Substantia nigra (tissue), 51 donors: ENCODE measurements at places on chromosomes 7 and 10.

DNA sequence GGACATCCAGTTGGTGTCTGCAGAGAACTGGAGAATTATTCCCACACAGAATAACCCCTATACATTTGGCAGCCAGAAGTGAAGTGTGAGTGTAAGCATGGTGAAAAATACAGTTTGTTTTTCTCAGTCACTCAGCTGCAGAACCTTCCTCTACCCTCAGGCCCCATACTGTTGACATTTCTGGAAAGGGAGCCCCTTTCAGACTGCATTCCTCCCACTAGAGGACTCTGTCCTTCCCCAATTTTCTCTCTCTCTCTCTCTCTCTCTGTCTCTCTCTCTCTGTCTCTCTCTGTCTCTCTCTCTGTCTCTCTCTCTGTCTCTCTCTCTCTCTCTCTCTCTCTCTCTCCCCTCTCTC is 86.8 kb upstream of the STEAP1B start:
- DNase-seq, result no peak

DNA sequence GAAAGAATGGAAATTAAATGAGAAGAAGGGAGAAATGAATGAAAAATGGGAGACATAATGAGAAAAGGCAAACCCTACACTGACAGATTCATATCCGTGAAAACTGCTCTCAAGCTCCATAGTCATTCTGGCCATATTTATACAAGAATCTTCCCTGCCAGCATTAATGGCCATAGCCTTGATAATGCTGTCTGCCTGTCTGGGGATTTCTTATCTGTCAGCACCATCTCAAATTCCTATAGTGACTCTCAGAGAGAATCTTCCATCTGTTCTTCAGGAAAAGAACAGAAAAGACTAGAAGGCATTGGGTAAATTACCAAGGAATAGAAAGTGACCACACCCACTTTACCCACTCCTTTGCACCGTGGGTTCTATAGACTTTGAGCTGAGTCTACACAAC is 295.9 kb downstream of the PLXNA4 start:
- no peak for DNase-seq

DNA sequence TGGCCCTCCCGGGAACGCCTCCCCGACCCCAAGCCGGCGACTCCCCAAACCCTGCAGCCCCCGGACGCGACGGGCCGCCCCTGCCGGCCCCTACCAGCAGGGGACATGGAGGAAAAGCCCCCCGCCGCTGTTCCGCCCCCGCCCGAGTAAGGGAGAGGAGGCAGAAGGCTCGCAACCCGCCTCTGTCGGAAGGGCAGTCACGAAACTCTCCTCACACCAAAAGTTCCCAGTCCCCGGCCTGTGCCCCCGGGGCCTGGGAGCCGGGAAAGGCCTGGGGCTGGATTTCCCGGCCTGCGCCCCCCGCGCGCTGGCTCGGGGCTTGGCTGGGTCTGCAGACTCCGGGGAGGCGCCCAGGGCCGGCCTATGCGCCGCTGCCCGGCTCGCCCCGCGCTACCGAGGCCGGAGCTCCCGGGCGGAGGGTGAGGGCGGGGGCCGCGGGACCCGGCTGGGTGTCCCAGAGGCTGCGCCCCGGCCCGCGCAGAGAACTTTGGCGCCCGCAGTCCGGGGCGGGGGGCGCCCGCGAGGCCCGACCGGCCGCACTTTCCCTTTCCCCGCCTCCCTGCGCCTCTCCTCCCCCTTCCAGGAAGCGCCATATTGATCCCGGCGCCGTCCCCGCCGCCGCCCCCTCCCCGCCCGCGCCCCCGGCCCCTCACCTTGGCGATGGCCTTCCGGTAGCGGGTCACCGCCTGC is 728 bp downstream of the PARD3 start:
- DNase-seq, result peak; percentile 9

GRCh38 chr10:114181971-114182370 is 2.8 kb downstream of the TDRD1 start:
- DNase-seq, result no peak

DNA sequence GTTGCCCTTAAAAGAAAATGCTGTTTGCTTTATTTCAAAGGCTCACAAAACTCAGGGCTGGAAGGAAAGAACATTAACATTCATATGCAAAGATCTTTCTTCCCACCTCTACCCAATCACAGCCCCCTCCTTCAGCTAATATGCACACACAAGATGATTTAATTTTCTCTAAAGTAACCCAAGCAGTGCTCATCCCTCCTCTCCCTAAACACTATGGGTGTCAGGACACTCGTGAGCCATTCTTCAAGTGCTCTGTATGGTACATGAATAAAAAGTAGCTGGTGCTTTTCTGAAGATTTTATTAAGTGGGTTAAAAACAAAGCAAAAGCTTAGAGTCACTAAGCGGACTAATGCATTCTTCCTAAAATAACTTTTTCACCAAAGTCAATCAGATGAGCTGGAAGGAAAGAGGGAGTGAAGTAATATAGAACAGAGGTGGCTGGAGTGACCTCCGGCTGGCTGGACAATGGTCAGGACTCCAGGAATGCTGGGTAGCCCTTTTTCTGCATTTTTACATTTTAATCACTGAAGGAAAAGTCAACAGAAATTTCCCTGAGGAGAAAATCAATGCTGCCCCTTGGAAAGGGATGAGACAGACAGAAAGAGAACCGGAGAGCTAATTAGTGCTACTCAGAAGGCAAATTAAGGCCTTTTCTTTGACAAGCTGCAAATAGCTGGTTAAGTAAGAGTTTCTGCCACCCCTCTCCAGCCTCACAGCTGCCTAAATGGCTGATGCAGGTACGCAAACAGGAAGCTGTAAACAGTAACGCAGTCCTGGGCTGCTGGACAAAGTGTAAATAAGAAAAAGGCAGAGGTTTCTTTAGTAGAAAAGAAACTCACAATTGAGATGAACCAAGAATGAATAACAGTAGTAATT is 6.6 kb downstream of the DGKI start:
- DNase-seq, result no peak

DNA sequence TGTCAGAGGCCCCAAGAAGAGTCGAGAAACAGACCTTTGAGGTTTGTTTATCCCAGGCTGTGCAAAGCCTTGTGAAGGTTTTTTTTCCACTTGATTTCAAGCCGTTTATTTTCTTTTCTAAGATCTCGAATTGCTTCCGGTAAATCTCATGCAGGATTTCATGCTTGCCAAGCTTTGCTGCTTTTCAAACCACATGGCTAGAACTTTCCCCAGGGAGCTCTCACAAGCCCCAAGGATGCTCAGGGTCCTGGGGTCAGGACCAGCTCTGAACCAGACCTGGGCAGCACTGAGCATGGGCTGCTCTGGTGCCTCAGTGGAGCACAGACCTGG is 48.0 kb upstream of the AQP1 start:
- no peak for DNase-seq

GRCh38 chr10:71725998-71726579 is 6.5 kb upstream of the C10orf105 start:
- DNase-seq, result no peak

DNA sequence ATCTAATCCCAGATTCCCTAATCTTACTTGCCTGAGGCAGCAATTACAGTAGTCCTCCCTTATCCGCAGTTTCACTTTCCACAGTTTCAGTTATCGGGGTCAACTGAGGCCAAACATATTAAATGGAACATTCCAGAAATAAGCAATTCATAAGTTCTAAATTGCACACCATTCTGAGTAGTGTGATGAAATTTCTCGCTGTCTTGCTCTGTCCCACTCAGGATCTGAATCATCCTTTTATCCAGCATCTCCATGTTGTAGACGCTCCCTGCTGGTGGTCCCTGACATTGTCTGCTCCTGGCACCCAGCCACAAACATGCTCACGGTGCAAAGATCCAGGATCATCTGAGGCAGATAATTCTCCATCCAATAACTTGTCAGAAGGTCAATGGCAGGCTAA is 128.7 kb upstream of the CXCL12 start:
- DNase-seq, result no peak

DNA sequence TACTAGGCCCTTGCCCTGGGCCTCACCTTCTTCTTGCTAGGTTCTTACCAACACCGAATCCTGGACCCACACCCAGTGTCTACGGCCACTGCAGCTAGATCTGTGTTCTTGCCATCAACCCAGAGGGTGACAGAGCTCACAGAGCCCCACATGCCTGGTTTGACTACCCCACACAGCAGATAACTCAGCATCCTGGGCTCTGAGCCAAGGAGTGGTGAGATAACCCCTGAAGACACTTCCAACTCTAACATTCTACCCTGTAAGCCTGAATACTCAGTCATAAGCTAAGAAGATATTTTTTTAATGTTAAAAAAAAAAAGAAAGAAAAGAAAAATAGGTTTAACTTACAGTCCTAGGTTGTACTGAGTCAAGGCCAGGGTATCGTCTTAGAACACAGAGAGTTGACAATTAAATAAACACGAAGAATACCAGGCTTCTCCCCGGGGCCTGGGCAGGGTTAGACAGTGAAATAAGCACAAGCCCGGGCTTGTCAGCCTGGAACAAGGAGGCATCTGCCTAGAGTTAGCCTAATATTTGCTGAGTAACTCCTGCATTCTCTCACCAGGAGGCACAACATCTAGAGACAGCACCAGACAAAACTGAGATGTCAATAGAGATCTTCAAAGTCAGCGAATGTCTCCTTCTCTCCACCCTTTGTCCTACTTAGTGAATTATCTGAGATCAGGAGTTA is 556.5 kb upstream of the LRRN3 start:
- DNase-seq, result no peak

DNA sequence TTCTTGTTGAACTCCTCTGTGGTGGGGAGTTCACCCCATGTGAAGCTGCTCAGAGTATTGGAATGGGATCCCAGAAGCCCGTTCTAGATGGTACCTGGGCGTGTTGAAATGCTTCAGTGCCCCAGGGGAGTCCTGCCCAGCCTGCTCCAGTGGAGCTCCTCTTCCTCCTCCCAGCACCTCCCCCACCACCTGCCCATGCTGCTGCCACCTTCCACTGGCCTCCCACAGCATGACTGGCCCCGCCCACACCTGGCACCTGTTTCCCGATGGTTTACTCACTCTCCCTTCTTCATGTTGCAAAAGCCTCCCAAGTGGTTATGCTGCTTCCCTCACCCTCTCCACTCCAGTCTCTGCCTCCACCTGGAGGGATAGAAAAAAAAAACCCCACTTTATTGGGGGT is 32.2 kb upstream of the PCBD1 start:
- DNase-seq, result no peak

- DNase-seq, result no peak
These were observed 52.5 kb upstream of the NKX6-2 start for GRCh38 chr10:132838346-132838970.

GRCh38 chr7:42351316-42351935 is 114.4 kb upstream of the GLI3 start:
- DNase-seq, result no peak

GRCh38 chr10:80281784-80282765 is 7.4 kb downstream of the MAT1A start:
- DNase-seq, result no peak

- DNase-seq, result no peak
These were observed 225.3 kb upstream of the PITRM1 start for GRCh38 chr10:3397846-3398245.

GRCh38 chr10:100737355-100738054 is 7.9 kb upstream of the PAX2 start:
- no peak for DNase-seq

GRCh38 chr7:111734954-111735660 is 172.8 kb upstream of the IMMP2L start:
- no peak for DNase-seq

GRCh38 chr10:126127481-126128029 is 231.2 kb downstream of the FANK1 start:
- DNase-seq, result no peak

DNA sequence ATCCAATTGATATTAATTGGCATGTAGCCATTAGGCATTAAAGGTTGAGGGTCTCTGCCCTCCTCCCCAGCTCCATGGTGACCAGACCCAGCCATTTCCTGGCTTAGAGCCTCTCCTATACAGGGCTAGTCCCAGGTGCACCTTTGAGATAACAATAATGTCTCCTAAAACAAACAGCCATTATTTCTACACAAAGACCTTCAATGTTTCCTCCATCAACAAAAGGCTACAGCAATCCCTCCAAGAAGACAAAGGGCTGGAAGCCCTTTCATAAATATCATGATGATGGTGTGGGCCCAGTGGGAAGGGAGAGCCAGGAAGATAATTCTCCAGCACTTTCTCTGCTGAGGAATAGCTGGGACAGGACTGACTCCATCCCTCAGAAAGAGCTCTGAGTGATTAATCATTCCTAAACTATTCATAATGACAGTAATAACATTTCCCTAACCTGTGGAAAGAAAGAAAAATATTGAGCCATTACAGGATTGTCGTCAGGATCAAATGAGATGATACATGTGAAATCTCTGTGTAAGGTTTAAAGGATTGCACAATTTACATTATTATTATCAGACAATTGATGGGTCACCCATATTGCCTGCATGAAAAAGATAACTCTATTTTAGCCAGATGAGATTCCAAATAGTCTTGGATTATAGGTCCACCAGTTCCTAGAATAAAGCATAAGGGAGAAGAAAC is 10.2 kb downstream of the PKD2L1 start:
- DNase-seq, result no peak

- DNase-seq, result no peak
These were observed 18.3 kb downstream of the CALHM2 start for GRCh38 chr10:103433858-103434257.

- DNase-seq, result no peak
These were observed 16.6 kb downstream of the ZNF777 start for GRCh38 chr7:149444287-149444686.

DNA sequence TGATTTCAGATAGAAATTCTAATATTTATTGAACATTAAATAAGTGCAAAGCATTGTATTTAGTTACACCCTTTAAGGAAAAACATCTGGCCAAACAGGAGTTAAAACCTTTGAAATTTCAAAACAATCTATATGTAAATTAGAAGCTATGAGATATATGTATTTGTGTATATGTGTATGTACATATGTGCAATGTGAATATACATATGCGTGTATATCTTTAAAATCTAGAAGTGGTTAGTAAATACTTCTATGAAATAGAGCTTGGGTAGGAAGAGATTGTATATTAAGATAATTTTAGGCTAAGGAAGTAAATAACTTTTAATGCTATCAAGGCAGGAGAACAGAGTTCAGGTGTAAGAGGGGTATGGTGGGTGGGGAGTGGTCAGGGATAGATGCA is 9.3 kb downstream of the WEE2 start:
- DNase-seq, result no peak

DNA sequence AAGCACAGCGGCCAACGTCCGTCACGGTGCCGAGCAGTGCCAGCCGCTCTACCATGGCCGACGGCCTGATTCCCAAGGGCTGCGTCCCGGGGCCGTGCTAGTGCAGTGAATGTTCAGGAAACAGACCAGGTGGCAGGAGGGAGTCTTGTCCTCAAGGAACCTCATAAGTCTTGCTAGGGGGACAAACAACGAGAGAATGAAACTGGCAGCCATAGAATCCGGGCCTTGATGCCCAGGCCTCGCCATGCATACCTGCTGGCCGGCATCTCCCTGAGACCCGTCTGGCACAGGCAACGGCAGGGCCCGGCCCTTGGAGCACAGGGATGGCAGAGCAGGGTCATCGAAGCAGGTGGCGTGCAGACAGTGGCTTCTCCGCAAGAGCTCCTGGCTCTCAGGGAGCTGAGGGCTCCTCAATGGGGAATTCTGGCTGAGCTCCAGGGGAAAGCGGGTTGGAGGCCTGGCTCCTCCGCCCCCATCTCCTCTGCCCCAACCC is 58.8 kb downstream of the DIP2C start:
- DNase-seq, result no peak
